ENCODE measurements at places on chromosomes 12 and 14.
A peak's percentile ranks its signal among the peaks of the same experiment; 100 is the strongest.

- DNase-seq: no peak
These were observed 332.5 kb downstream of the NPAS3 start for GRCh38 chr14:33271216-33271615.

DNA sequence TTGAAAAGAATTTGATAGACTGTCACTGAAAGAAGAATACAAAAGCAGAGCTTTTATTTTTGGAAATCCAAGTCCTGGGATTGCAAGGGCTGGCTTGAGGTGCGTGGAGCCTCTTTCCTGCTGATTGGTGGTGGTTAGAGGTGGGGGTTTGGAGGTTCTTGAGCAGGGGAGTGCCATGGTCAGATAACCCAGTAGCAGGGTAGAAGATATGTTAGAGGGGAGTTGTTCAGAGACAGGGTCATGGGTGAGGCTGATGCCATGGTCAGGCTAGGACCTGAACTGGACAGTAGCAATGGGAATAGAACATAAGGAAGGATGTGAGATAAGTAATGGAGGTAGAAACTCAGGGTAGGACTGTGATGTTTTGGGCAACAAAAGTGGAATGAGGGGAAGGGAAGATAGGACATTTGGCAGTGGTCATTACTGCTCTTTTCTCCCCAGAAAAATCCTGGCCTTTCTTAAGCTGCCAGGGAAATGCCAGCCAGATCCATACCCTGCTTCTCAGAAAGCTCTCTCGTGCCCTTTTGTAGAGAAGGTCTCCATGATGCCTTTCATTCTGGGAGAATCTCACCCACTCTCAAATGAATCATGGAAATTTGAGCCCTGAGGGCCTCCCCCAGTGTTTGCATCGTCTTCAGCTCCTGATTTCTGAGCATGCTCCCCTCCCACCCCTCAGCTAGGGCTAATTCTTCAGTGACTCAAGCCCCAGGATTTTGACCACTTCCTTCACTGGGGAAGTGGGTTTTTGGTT is 9.5 kb downstream of the EMP1 start:
- no peak for DNase-seq

DNA sequence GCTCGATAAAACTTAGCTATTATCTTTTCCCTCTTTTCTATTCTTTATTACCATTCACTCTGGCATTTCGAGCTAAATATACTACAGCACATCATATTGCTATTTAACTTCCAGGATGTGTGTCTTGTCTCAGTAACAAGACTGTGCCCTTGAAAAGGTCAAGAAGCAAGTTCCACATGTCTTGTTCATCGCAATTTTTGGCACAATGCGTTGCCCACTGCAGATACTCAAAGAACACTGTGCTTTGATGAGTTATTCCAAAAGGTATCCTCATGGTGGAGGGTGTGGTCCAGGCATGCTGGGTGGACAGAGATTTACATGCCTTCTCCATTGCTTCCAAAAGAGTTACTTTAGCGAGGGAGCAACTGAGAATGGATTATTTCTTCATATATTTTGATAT is 6.6 kb downstream of the E2F7 start:
- DNase-seq: no peak

GRCh38 chr14:104819361-104819781 is 18.5 kb downstream of the ZBTB42 start:
- peak; percentile 62 for DNase-seq
